Stimulated activated CD4-positive, alpha-beta T cell treated with anti-CD3 and anti-CD28 coated beads, TNF-alpha, amount 100 ng/mL, for 4 hours (primary cell): ENCODE measurements at places on chromosomes 2 and 18.

GRCh38 chr2:47631306-47631705, 151.6 kb upstream of the MSH6 start:
- no peak for DNase-seq

DNA sequence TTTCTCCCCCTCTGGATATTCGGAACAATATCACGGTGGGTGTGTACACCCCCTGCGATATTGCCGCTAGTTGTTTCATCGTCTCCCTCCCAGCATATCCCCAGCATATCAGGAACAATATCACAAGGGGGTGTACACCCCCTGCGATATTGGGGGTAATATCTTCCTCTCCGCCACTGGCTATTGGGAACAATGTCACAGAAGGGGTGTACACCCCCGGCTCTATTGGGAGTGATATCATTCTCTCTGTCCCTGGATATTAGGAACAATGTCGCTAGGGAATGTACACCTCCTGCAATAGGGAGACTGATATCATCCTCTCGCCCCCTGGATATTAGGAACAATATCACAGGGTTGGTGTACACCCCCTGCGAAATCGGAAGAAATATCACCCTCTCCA, 1932.0 kb downstream of the SUCLG1 start:
- no peak for DNase-seq

DNA sequence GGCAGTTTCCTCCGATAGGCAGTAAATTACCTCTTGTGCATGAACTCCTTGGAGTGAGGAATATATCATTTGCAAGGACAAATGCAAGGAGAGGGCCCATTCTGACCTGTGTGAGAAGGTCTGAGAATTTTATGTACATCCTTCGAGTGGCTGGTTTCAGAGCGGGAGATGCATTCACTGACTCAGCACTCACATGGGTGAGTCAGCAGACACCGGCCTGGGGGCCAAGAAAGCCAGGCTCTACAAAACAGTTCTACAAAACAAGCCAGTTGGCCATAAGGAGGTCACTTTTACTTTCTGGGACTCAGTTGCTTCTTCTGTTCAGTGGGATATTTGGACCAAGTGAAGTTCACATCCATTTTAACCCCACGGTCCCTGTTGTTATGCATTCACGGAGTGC, 35.3 kb downstream of the CYP26B1 start:
- no peak for DNase-seq

DNA sequence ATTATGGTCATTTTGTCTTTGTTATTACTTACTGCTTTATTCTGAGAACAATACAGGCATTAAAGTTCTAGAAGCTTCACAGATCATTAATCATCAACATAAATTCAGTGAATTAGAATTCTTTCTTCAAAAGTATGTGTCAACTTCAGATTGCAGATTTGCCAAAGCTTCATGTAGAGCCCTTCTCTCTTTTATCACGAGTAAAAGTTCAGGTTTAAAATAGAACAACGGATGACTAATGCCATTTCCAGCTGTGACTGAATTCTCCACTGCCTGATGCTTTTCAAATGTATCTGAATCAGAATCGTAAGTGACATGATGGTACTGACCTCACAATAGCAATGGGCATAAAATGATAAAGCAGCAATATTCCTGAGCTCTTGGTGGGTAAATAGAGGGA, 116.0 kb downstream of the ABCA12 start:
- no peak for DNase-seq

GRCh38 chr2:61759005-61759404, 94.9 kb downstream of the FAM161A start:
- DNase-seq: no peak
